T-helper 2 cell (primary cell): ENCODE measurements at places on chromosomes 6 and 20.
A peak's percentile ranks its signal among the peaks of the same experiment; 100 is the strongest.

DNA sequence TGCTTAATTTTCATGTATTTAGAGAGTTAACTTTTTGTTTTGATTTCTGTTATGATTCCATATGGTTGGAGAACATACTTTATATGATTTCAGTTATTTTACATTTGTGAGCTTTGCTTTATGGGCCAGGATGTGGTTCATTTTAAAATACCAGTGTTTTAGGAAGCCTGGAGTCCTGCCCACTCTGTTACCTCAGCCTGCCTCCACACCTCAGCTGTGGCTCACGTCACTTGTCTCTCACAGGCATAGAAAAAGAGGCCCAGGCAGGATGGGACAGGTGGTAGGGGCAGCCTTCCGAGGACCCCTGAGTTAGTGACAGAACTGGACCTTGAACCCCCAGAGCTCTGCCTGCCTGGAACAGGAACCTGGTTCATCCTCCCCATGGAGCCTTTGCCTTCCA lies 16.0 kb downstream of the PSMF1 start:
- no peak for DNase-seq

GRCh38 chr6:109872968-109873545 lies 105.1 kb upstream of the GPR6 start:
- no peak for DNase-seq

DNA sequence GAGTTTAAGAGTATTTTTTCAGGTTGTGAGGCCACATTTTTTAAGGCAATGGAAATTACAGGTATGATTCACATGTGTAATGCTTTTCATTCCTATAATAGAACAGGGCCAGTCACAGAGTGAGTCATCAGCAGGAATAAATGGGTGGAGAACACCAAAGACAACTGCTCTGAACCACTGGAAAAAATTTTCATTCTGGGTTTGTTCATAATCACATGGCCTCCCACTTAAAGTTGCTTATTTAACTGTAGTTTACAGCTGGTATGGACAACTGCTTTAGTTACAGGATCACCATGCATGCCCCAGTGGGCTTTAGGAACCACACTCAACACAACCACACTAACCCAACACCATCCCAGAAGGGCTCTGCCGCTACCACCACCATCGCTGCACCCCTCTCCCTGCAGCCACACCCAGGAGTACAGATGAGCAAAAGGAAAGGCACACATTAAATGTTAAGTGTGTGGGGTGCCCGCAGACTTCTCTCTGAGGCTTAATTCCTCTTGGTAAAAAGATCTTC lies 107.0 kb upstream of the DST start:
- no peak for DNase-seq

DNA sequence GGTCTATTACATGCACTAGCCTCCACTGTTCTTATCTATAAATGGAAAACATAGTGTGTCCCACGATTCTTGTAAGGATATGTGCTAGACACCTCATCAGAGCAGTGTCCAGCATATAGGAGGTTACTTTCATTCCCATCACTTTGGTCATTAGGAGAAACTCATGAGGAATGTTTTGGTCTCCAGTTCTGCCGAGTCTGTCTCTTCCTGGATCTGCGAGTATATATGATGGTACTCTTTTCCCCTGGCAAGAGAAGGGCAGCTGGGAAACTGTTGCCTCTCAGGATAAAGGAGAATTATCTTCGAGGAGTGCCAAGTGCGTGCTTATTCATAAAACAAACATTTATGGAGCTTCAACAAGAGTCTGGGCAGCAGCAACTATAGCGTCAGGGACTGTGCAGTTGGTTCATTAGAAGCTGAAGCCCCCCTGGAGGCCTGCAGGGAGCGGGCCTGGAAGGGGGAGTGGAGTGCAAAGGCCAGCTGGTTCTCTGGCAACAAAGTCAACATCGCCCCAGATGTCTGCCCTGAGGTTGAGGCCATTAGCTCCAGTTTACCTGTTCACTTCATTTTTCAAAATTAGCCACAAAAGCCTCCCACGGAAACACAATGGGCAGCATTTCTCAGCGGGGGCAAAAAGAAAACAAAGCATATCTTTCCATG lies 811.9 kb downstream of the MAFB start:
- DNase-seq, result no peak

- DNase-seq, result no peak
Observed at GRCh38 chr6:51618563-51618962, 468.9 kb downstream of the PKHD1 start.

DNA sequence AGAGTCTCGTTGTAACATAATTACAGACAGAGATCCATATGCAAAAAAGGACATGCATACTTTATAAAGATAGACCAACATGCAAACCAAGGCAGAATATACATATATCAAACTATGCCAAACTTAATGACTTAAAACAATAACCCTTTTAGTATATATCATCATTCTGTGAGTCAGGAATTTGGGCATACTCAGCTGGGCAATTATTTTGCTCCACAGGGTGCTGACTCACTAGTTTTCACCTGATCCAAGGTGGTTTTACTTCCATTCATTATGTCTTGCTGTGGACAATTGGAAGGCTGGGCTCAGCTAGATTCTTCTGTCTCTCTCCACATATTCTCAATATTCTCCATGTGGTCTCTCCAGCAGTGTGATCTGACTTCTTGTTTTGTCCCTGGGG lies 41.2 kb upstream of the RNF146 start:
- no peak for DNase-seq

DNA sequence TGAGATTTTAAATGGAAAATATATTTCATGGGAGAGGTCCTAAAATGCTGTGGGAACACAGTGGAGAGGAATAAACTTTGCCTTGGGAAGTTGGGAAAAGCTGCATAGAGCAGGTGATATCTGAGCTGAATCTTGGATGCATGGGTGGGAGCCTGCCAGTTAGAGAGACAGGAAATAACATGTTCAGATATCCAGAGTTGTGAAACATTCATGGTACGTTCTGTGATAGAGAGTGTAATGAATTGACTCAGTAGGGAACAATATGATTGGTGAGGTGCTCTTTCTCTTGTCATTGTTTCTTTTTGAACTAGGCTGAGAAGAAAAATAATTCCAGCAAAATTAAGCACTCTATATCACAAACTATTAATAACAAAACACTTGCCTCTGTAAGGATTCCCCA lies 72.8 kb downstream of the RPS12 start:
- peak; percentile 26 for DNase-seq

DNA sequence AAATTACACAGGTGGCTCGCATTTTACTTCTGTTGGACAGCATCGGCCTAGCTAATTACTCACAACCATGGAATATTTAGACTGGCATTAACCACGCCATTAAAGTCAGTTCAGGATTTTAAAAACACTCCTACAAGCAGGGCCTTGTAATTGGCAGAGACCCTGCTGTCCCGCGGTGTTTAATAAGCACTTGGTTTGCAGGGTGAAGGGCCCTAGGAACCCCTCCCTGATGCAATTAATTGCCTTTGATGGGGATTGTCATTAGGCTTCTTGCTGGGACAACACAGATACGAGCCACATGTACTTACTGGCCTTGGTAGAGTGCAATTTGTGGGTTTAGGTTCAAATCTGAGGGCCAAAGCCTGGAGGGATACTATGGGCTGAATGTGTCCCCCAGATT lies 7.8 kb upstream of the VSTM2L start:
- DNase-seq, result no peak

GRCh38 chr20:4065391-4065844 lies 50.1 kb upstream of the RNF24 start:
- DNase-seq, result no peak

- no peak for DNase-seq
Observed at GRCh38 chr6:107360476-107360875, 98.9 kb downstream of the PDSS2 start.

DNA sequence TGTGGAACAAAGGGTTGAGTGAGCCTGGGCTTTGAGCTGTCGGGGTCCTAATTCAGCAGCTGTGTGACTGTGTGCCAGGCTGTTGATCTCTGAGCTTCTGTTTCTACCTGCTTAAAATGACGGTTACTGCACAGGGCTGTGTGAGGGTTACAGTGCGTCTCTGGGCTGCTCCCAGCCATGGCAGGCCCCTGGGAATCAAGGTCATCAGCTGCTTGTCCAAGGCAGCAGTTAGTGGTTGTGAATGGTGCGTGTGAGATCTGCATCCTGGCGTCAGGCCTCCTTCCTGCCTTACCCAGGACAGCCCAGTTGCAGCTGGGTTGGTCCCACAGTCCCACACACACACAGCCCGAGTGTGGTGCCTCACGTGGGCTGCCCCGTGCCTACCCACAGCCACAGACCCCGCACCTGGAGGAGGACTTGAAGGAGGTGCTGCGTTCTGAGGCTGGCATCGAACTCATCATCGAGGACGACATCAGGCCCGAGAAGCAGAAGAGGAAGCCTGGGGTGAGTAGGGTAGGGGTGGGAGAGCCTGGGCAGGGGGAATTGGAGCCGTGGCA lies 15.6 kb downstream of the GTSF1L start:
- no peak for DNase-seq

DNA sequence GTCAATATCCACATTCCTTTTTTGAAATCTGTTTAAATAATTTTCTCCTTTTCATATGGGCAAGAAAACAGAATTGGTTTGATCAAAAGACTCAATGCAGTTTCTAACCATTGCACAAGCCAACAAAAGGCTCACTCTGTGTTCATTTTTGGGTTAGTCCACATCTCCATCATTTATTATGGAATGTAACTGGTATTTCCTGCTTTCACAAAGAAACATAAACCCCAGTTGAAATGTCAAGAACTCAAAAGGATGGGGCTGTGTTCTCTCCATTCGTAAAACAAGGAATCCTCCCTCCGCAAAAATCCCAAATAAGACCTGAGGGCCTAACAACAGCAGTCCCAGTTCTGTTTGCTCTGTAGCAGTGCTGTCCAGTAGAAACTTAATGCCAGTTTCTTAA lies 420.9 kb downstream of the GJA1 start:
- DNase-seq, result no peak

GRCh38 chr6:710601-711571 lies 17.9 kb upstream of the EXOC2 start:
- peak; percentile 15 for DNase-seq

DNA sequence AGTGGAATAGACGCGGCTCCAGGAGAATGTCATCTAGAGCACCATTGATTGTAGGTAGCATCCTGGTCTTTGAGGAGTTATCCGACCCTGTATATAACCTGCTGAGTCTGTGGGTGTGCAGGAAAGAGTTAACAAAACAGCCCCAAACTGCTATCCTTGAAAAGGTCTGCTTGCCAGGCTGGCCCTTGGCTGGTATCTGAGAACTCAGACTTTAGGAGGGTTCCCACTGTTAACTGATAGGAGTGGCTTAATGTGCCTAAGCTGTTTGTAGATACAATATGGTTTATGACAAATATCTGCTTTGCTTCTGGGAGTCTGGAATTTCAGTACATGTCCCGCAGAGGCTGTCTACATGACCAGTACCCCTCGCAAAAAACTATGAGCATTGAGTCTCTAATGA lies 27.6 kb upstream of the MCUR1 start:
- DNase-seq, result no peak

DNA sequence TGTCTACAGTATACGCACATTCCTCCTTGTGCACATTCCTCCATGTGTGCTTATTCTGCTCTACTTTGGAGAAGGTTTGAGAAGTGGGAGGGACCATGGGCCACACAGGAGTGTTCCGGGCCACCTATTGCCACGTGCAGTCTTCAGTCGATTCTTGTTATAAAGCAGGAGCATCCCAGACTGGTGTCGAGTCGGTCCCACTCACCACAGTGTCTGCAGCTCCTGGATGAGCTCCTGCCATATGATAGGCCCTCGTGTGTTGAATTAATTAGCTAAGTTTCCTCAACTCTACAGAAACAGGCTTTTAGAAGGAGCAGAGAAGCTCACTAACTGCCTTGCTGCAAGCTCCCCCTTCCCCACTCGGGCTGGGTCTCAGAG lies 22.6 kb downstream of the ENTPD6 start:
- DNase-seq, result no peak

- DNase-seq, result no peak
Observed at GRCh38 chr6:45895569-45895968, 120.1 kb downstream of the CLIC5 start.

- DNase-seq, result no peak
Observed at GRCh38 chr6:32226434-32226833, 2.6 kb upstream of the NOTCH4 start.

- DNase-seq, result no peak
Observed at GRCh38 chr6:11218102-11218442, 14.4 kb downstream of the NEDD9 start.

- no peak for DNase-seq
Observed at GRCh38 chr6:111944541-111944940, 71.3 kb upstream of the FYN start.

DNA sequence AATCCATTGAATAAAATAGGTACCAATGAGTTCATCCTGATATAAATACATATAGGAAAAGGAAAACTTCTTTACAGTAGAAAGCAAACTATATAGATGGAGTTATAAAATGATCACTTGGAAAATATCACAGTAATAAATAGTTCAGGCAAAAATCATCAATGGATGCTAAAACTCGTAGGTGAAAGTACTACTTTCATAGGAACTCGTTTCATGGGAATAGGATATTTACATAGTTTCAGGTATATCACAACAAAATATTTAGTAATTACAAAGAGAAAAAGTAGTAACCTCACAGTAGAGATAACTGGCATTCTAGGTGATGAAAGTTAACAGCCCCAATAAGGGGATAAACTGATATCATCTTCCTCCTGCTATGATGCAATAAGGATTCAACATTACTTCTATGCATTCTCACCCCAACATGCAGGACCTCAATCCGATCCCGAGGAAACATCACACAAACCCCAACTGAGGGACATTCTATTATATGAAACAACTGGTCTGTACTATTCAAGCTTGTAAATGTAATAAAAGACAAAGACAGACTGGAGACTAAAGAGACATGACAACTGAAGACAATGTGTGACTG lies 13.7 kb downstream of the DDO start:
- DNase-seq, result no peak

DNA sequence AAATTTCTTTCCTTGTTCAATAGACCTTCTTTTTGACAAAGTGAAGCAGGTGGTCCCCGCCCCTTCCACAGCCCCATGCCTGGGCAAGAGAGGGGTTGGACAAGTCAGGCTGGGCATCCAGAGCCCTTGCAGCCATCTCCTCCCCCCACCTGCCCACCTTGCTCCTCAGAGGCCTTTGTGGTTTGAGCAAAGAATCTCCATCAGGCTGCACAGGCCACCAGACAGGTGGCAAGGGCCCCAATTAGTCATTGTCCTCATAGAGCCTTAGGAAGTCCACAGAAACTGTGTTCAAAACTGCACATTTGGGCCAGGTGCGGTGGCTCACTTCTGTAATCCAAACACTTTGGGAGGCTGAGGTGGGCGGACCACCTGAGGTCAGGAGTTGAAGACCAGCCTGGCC lies 1.5 kb upstream of the MAPK13 start:
- no peak for DNase-seq

GRCh38 chr20:5843054-5843592 lies 92.9 kb downstream of the SHLD1 start:
- DNase-seq, result no peak
